NCI-H1417 treated with DMSO at 0.1 percent for 48 hours (cell line): ENCODE measurements at places on chromosomes 2 and 18.

DNA sequence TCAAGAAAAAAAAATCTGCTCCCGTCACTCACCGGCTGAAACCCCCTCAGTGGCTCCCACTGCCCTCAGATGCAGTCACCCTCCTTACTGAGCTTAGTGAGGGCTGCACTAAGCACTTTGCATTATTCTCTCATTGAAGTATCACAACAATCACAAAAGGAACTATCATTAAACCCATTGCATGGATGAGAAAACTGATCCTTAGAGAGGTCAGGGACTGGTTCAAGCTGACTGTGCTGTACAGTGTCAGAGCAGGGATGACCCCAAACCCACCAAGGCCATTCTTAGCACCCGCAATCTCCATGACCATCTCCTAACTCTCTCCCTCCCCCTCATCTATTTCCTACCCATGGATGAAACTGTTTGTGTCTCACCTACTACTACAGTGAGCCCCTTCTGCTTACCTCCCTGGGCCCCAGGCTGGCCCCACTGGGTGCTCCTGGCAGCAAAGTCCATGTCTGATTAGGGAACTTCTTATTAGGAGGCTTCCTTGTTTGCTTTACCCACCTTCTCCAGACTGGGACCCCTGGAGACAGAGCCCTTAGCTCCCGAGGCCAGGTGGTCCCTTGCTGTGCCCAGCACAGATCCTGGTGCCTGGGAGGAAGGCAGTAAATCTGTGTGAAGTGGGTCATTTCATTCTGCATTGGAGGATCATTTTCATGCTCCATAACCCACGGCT is 139.3 kb upstream of the ID2 start:
- DNase-seq, result no peak

- no peak for DNase-seq
Observed at GRCh38 chr18:10329101-10329500, 125.3 kb upstream of the APCDD1 start.

- DNase-seq, result no peak
Observed at GRCh38 chr2:101332885-101333766, 24.6 kb upstream of the RNF149 start.

- DNase-seq, result no peak
Observed at GRCh38 chr2:237616734-237617586, 10.4 kb upstream of the LRRFIP1 start.

DNA sequence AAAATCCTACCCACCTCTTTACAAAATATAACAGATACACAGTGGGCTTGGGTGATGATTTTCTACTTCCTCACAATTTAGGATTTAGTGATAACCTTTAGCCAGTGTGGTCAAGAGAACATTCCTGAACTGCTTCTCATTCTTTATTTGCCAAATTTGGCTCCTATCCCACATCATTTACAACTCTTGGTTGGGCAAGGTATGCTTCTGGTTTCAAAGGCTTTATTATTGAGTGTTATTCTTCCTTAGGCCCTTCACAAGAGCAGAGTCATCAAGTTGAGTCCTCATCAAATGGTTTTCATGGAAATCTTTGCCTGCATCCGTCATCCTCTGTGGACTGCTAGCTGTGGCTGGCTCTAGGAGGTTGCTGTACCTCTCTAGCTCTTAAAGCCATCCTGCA is 472.0 kb upstream of the ETAA1 start:
- no peak for DNase-seq

GRCh38 chr2:231469583-231469950 is 5.3 kb upstream of the NCL start:
- no peak for DNase-seq

GRCh38 chr2:223554923-223555322 is 47.2 kb downstream of the SCG2 start:
- no peak for DNase-seq

DNA sequence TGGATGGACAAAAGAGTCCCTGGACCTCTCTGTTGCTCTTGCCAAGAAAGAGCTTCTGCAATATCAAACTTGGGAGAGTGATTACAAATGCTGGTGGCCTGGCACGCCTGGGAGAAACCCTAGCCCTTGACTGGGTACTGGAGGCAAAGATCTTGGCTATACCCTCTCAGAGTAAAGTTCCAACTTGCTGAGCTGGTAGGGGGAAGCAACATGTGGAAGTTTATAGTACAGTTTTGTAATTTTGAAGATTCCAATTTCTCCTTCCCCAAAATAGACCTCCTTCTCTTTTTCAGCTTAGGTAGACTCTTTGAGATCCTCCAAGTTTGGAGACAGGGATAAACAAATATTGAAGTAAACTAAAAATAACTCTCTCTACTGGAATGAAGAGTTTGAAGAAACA is 645.3 kb downstream of the NR4A2 start:
- DNase-seq, result no peak
